ENCODE measurements at places on chromosomes 5 and 9.

GRCh38 chr9:119884438-119884837 lies 515.2 kb upstream of the BRINP1 start:
- no peak for DNase-seq

- DNase-seq = peak; percentile 5
Observed at GRCh38 chr9:38727497-38728001, 7.6 kb upstream of the FAM240B start.

DNA sequence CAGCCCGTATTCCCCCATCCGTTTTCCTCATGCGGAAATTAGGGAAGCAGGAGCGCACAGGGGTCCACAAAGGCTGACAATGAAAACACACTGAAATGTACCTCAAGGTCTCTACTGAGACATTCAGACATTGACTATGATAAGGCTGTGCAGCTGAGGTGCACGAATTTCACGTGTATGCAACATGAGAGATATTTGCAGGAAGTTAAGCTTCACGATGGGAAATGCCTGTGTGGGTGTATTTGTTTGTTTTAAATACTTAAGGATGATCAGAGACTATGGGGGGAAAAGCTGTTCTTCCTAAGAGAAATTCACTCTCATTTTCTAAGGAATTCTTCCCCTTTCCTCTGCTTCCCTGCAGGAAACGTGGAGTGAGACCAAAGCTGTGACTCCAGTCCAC lies 2.6 kb upstream of the SPATA31E1 start:
- DNase-seq = no peak

DNA sequence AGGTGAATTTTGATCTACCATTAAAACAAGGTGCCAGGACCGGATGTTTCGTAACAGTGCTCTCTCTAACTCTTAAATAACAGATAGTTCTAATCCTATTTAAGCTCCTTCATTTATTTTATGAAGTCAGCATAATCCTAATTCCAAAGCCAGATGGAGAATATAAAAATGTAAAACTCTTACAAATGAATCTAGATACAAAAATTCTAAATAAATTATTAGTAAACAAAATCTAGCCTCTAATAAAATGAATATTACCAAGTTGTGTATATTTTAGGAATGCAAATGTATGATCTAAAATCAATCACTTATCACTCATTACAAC lies 32.4 kb upstream of the IL33 start:
- no peak for DNase-seq

DNA sequence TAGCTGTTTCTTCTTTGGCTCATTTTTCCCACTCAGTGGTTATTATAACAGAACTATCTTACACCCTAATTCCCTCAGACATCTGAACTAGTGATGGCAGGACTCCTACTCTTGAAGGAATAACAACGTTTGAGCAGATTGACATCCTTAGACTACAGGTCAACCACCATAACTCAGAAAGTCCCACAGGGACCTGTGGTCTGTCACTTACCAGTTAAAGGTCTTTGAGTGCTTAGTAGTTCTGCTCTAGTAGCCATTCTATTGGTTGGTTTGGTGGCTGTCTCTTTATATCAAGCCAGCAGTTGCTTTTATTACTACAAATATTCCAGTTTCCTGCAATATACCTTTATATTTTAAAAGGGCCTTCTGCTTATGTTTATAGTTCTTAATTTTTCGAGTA lies 67.2 kb upstream of the FCHO2 start:
- DNase-seq = no peak

DNA sequence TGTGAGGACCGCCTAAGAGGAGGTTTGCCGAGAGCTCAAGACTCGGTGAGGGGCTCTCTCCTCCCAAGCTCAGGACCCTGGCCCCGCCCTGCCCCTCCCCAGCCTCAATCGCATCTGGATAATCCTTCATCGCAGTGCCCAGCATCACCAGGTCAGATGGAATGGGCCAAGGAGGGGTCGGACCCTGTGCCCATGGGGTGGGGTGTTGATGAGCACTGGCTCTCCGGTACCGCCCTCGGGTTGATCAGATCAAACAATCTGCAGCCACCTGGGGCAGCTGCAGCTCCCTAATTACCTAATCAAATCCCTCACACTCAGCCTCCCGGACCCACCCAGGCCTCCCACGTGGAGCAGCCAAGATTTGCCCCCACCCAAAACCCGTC lies 24.4 kb upstream of the TDRD7 start:
- no peak for DNase-seq

- no peak for DNase-seq
Observed at GRCh38 chr5:87137283-87137682, 130.4 kb upstream of the RASA1 start.

DNA sequence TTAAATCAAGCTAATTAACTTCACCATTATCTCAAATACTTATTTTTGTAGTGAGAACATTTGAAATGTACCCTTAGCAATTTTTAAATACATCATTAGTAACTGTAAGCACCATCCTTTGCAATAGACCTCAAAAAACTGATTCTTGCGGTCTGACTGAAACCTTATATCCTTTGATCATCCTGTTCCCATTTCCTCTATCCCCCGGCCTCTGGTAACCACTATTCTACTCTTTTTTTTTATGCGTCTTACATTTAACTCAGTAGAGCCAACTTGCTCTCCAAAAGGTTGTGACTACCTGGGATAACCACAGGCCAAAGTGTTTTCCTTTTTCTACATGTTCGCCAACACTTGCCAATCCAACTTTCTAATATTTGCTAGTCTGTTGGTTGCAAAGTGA lies 106.1 kb downstream of the IRX1 start:
- no peak for DNase-seq

DNA sequence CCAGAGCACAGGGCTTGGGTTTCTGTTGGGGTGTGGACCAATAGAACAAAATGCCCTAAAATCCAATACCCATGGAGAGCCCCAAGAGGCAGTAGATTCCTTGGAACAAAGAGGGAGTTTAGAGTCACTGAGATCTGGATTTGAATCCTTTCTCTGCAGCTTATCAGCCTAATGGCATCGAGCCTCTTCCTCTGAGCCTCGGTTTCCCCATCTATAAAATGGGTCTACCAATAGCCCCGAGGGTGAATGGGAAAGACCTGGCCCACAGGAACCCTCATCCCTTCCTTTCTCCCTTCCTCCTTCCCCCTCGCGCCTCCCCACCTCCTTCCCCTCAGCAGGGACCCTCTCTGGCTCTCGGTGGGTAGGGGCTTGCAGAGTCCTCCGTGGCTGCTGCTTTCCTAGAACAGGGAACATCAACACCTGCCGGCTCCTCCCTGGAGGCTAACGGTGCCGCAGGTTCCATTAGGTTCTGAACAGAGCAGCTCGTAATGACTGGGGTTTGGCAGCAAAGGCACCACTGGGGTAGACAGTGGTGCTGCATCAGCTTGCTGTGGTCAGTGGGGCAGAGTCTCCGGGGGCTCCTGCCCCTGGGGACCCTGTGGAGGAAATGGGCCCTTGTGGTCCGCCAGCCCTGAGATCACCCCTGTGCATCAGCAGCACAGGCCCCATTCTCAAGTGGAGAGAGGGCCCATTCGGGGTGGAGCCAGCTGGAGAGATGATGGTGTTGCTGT lies 40.3 kb downstream of the NEK6 start:
- DNase-seq = no peak

- no peak for DNase-seq
Observed at GRCh38 chr5:74589204-74590056, 51.1 kb downstream of the ENC1 start.

- no peak for DNase-seq
Observed at GRCh38 chr5:75601996-75602395, 9.3 kb upstream of the ANKDD1B start.

- no peak for DNase-seq
Observed at GRCh38 chr9:89955144-89955543, 350.3 kb downstream of the GADD45G start.

DNA sequence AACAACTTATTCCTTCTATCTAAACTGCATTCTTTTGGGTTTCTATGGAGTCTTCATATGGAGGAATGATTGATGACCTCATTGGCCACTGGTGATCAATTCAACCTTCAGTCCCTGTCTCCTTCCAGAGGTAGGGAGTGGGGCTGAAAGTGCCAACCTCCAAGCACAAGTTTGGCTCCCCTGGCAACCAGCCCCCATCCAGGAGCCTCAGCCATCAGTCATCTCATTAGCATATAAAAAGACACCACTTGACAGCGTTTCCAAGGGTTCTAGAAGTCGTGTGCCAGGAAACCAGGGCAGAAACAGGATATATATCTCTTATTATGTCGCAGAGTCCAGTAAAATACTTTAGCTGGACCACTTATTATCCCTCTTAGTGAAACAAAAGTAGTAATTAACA lies 9.8 kb downstream of the SLC31A2 start:
- no peak for DNase-seq

GRCh38 chr9:86771941-86772634 lies 175.2 kb downstream of the GAS1 start:
- no peak for DNase-seq

DNA sequence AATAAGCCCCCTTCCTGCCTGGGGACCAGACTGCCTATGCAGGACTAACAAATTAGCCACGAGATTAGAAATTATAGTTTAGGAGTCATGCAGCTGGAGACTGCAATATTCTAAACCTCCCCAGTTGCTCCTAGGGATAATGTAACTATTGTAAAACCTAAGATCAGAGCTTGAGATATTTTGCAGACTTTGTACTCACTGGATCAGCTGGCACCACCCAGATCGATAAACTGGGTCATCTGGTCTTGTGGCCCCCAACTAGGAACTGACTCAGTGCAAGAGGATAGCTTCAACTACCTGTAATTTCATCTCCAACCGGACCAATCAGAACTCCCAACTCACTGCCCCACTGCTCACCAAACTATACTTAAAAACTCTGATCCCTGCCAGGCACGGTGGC lies 38.2 kb downstream of the DNAJC21 start:
- DNase-seq = no peak

GRCh38 chr9:34332076-34332964 lies 3.0 kb downstream of the NUDT2 start:
- peak; percentile 34 for DNase-seq

- no peak for DNase-seq
Observed at GRCh38 chr5:145360936-145361335, 474.2 kb downstream of the PRELID2 start.

- DNase-seq = no peak
Observed at GRCh38 chr5:126576974-126577373, 18.0 kb downstream of the ALDH7A1 start.

- DNase-seq = no peak
Observed at GRCh38 chr5:111774525-111774924, 17.5 kb upstream of the NREP start.

GRCh38 chr9:3398232-3398648 lies 127.6 kb downstream of the RFX3 start:
- no peak for DNase-seq

- no peak for DNase-seq
Observed at GRCh38 chr5:116358911-116359418, 215.7 kb downstream of the SEMA6A start.

- DNase-seq = no peak
Observed at GRCh38 chr5:159775890-159776289, 140.4 kb upstream of the ADRA1B start.

DNA sequence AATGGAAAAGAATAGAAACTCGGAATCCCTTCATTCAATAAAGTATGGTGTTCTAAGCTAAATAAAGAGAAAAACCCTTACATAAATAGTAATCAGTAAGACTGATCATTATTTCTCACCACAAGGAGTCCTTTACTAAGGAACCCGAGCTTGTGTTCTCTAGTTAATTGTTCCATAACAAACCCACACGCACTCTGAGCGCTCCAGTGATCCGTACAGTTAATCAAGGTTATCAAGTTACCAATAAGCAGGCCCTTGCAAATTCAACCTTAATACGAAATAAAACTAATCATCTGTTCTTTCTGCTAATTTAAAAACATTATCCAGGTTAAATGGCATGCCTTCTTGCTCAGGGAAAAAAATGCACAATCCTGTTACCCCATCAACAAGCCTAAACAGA lies 224.4 kb downstream of the FRMD3 start:
- DNase-seq = no peak

DNA sequence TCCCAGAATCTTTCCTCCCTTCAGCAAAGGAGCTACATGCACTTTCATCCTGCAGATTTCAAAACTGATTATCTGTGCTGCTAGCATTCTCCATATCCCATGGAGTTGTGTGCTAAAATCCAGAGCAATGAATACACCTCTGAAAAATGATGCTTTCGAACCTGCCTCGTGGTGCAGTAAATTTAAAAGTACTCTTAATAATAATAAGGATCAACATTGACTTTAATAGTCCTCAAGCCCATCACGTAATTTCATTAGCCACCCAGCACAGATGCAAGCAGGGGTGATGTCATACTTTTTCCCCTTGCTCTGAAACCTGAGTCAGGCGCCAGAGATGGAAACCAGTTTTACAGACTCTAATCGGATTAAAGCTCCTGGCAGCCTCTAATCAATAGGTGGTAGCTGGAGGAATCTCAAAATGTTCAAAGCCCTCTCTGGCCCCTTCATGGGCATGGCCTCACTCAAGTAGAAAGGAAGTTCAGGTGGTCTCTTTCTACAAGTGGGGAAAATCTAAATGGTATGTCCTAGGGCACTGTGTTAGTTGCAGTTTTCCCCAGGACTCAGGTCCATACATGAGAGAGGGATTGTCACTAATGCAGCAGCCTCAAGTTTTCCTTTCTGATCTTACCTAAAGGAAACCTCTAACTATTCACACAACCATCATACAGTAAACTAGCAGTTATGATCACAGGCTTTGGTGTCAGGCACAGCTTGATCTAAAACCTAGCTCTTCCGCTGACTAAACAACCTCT lies 221.6 kb upstream of the SLC30A5 start:
- no peak for DNase-seq

DNA sequence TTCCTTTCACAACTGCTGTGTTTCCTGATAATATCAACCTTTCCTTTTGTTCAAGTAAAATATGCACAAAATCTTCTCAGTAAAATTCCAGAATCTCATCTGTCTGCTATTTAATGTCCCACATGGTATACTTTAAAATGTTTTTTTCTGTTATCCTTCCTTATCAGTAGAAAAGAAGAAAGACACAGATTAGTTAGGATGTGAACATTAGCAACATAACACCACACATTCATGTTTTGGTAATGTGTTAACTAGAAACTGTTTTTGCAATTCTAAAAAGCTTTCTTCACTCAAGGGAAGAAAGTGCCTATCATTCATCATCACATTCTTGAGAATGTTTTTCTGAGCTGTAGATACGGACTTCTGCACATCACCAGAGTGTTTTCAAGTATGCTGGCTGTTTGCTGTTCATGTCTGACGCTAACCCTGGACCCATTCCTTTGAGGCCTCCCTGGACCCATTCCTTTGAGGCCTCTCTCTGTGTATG lies 10.5 kb upstream of the ARSB start:
- no peak for DNase-seq

DNA sequence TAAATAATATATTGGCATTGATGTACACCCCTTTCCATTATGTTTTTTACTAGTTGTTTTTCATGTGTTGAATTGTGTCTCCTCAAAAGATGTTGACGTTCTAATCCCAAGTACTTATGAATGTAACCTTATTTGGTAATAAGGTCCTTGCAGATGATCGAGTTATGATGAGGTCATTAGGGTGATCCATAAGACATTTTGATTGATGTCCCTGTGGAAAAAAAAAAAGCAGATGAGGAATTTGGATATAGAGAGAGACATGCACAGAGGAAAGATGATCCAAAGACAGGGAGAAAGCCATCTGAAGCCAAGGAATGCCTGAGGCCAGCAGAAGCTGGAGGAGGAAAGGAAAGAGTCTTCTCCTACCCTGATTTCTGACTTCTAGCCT lies 632.7 kb downstream of the TLR4 start:
- DNase-seq = no peak
